ENCODE measurements at places on chromosomes 4 and X. TPM values are rescaled to one million over a fixed set of nuclear protein-coding genes. Genes with fewer than 3 reads are reported as not detected.

The PPEF2 gene
- total RNA-seq: not detected

The BEX4 gene
- 66.7 TPM for total RNA-seq

The CLGN gene
- total RNA-seq: 14.0 TPM

The NUDT10 gene
- 10.0 TPM for total RNA-seq

The ADAMTS3 gene
- 1.1 TPM for total RNA-seq

The RASL11B gene
- total RNA-seq: 0.54 TPM

The PDZD4 gene
- total RNA-seq: 24.4 TPM

The MAML3 gene
- 16.3 TPM for total RNA-seq

The FAM13A gene
- total RNA-seq: 41.1 TPM

The TCEAL2 gene
- total RNA-seq: 27.5 TPM

GRCh38 chr4:76342191-76342590, 35.7 kb downstream of the STBD1 start:
- H3K27ac ChIP-seq: no peak overlapping the region
- DNase-seq: no peak
- H3K27me3 ChIP-seq: no peaks in the 10 kb centered on the region
- H3K4me1 ChIP-seq: no peaks in the 10 kb centered on the region

GRCh38 chr4:6386091-6386490, 86.3 kb downstream of the PPP2R2C start:
- H3K27ac ChIP-seq: no peak overlapping the region
- no peak overlapping the region for H3K4me3 ChIP-seq
- H3K27me3 ChIP-seq: peaks cover 15% of the 10 kb centered on the region
- no peak for DNase-seq

GRCh38 chr4:38686682-38687081, 22.7 kb downstream of the KLF3 start:
- H3K4me3 ChIP-seq: no peak overlapping the region
- peak overlapping the region; percentile 75 for H3K27ac ChIP-seq
- DNase-seq: no peak

DNA sequence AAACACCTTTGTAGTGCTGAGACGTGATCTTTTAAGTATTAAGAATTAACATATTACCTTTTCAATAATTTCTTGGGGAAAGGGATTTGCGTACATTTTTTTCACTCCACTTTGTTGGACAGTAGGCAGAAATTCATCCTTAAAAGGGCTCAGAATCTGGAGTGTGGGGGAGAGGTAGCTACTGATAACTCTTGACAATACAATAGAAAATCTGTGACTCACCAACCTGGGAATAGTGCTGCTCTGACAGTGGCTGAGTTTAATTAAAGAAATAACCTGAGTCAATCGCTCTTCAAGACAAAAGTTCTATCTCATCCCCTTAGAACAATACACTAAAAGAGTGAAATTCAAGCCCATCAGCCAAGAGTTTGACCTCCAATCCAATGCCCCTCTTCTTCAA, 60.2 kb downstream of the SLC9A7 start:
- no peak overlapping the region for H3K27ac ChIP-seq
- H3K27me3 ChIP-seq: no peaks in the 10 kb centered on the region
- no peak overlapping the region for H3K4me3 ChIP-seq
- H3K36me3 ChIP-seq: no peaks in the 10 kb centered on the region
- H3K4me1 ChIP-seq: no peaks in the 10 kb centered on the region
- no peak for DNase-seq

DNA sequence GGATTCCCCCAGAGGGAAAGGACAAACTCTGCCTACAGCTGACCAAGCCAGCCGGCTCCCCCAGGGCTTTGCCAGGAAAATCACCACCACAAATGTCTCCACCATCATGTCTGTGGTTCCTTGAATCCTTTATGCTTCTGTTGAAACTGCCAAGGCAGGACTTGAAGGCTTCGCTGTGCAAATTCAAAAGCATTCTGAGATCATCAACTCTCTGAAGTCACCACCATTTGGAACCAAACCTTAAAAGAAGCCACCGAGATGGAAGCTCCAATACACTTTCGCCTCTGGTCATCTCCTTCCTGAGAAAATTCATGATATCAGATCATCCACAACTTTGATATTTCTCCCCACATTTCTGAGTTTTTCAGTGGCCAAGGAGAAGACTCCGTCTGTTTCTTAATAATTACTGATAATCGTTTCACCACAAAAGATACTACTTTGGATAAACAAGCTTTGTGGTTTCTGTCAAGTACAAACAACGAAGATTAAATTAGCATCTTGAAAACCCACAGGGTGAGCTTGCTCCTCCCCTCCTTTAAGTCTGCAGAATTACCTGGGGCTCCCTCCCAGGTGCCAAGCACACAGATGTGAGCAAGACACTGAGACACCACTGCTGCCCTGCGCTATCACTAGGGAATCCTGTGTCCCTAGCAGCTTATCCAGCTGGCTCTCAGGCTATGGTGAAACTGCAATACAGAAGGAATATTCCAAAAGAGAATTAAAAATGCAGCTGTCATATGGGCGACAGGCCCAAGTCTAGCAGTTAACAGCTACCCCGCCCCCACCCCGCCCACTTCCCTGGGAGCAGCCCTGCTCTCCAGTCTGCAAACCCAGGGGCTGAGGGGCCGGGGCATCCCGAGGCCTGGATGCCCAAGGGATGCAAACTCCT, 125.0 kb upstream of the TBL1X start:
- no peaks in the 10 kb centered on the region for H3K27me3 ChIP-seq
- no peaks in the 10 kb centered on the region for H3K4me1 ChIP-seq
- DNase-seq: peak; percentile 71
- H3K4me3 ChIP-seq: no peak overlapping the region

DNA sequence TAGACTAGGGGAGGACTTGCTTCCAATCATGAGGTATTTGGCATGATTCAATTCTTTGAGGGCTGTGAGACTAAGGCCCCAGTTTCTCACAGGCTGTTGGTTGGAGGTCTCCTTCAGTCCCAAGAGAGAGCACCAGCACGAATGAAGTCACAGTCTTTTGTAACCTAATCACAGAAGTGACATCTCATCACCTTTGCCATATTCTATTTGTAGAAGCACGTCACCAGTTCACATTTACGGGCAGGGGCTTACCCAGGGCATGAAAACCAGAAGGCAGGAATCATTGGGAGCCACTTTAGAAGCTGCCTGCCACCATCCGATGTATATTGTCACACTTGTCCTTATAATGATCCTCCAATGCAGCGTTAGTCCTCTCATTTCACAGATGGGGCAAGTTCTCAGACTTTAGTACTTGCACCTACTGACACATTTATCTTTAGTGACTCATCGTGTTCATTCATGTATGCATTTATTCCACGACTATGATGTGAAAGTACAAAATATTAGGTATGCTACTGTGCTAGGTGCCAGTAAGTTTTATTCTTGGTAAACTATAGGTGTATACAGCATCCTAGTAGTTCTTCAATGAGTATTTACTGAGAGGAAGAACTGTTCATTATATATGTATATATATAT, 163.8 kb upstream of the PGRMC2 start:
- no peak for DNase-seq
- peak overlapping the region; percentile 80 for H3K27ac ChIP-seq
- H3K36me3 ChIP-seq: no peaks in the 10 kb centered on the region
- no peak overlapping the region for H3K4me3 ChIP-seq
- peaks cover 50% of the 10 kb centered on the region for H3K4me1 ChIP-seq

GRCh38 chr4:125838924-125839323, 524.2 kb downstream of the FAT4 start:
- no peaks in the 10 kb centered on the region for H3K36me3 ChIP-seq
- H3K4me3 ChIP-seq: no peak overlapping the region
- H3K27me3 ChIP-seq: no peaks in the 10 kb centered on the region
- no peak for DNase-seq
- no peak overlapping the region for H3K27ac ChIP-seq

GRCh38 chr4:140756319-140757231, at the start of gene TBC1D9:
TBC1D9 (minus strand) TSS chr4:140756385; CDS start chr4:140756045, 340 bp downstream.
- peak; percentile 86 for DNase-seq
- H3K4me1 ChIP-seq: no peaks in the 10 kb centered on the region
- peak within 1 kb of the TSS; percentile 94 for H3K4me3 ChIP-seq
- no peaks in the 10 kb centered on the region for H3K27me3 ChIP-seq
- H3K27ac ChIP-seq: peak within 1 kb of the TSS; percentile 98

DNA sequence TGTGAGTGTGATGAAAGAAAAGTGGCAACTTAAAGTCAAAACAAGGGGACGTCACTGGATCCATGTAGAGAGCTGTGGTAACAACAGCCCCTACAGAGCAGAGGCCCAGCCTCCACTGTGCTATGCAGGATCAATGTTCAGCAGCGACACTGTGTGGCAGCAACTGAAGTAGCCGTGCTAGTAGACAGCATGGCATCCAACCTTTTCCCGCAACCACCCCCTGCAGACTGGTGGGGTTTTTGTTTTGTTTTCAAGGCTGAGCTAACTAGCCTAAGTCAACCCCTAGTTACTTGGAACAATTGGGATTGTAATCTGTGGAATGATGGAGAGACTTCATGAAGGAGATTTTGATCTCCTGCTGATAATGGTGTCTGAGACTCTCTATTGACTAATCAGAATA, 44.4 kb upstream of the PPARGC1A start:
- H3K36me3 ChIP-seq: no peaks in the 10 kb centered on the region
- DNase-seq: no peak
- H3K27me3 ChIP-seq: no peaks in the 10 kb centered on the region

GRCh38 chrX:32530802-32531403, 680.4 kb downstream of the DMD start:
- DNase-seq: no peak
- no peak overlapping the region for H3K27ac ChIP-seq
- H3K27me3 ChIP-seq: no peaks in the 10 kb centered on the region
- H3K36me3 ChIP-seq: no peaks in the 10 kb centered on the region
- no peaks in the 10 kb centered on the region for H3K4me1 ChIP-seq
- H3K4me3 ChIP-seq: peak overlapping the region; percentile 30

- no peak overlapping the region for H3K27ac ChIP-seq
- H3K36me3 ChIP-seq: no peaks in the 10 kb centered on the region
- no peak overlapping the region for H3K4me3 ChIP-seq
- H3K27me3 ChIP-seq: no peaks in the 10 kb centered on the region
- H3K4me1 ChIP-seq: no peaks in the 10 kb centered on the region
These were observed 39.4 kb downstream of the PPM1K start for GRCh38 chr4:88244816-88245579.

- no peaks in the 10 kb centered on the region for H3K4me1 ChIP-seq
- DNase-seq: no peak
- H3K27ac ChIP-seq: no peak overlapping the region
- H3K4me3 ChIP-seq: no peak overlapping the region
- H3K36me3 ChIP-seq: no peaks in the 10 kb centered on the region
These were observed 242.9 kb upstream of the NEIL3 start for GRCh38 chr4:177066746-177067145.

GRCh38 chrX:14412686-14413085, 116.7 kb upstream of the GLRA2 start:
- no peak overlapping the region for H3K4me3 ChIP-seq
- H3K4me1 ChIP-seq: no peaks in the 10 kb centered on the region
- no peaks in the 10 kb centered on the region for H3K36me3 ChIP-seq
- H3K27ac ChIP-seq: no peak overlapping the region
- H3K27me3 ChIP-seq: no peaks in the 10 kb centered on the region

- no peak for DNase-seq
- H3K4me1 ChIP-seq: no peaks in the 10 kb centered on the region
- no peaks in the 10 kb centered on the region for H3K36me3 ChIP-seq
- no peak overlapping the region for H3K4me3 ChIP-seq
- H3K27ac ChIP-seq: no peak overlapping the region
These were observed 36.9 kb downstream of the COQ2 start for GRCh38 chr4:83247415-83248357.

DNA sequence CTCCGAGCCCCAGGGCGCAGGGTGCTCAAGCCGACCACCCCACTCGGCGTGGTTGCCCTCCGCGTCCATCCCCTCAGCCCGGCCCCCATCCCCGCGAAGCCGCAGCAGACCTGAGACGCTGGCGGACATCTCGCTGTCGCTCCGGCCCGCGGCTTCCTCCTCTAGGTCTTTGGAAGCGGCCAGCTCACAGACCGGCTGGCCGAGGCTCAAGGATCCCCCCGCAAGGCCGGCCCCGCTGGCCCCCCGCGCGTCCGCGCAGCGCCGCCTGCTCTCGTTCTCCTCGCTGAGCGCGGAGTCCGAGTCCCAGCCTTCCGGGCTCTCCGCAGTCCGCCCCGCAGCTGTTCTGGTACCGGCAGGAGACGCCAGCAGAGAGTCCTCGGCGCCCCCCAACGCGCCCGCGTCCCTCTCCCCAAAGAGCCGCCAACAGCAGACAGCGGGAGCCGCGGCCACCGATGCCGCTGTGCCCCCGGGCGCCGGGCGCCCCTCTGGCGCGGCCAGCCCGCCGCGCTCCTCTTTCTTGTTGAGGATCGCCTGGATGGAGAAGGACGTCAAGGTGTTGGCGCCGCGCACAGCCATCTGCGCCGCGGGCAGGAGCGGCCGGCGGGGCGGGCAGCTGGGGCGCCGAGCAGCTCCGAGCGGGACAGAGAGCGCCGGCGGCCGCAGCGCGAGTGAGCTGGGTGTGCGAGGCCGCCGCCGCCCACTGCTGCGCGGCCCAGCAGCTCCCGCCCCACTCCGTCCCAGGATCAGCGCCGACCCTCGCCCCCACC, at the start of gene NKX3-2:
Gene NKX3-2 (minus strand): TSS at position 670 of the 767 bp plus-strand sequence. CDS start 94 bp downstream, at position 576.
- no peaks in the 10 kb centered on the region for H3K4me1 ChIP-seq
- H3K4me3 ChIP-seq: peak within 1 kb of the TSS; percentile 76
- peaks cover 28% of the 10 kb centered on the region for H3K27me3 ChIP-seq
- peak within 1 kb of the TSS; percentile 96 for H3K27ac ChIP-seq
- no peaks in the 10 kb centered on the region for H3K36me3 ChIP-seq
- peak; percentile 78 for DNase-seq

- H3K27ac ChIP-seq: no peak overlapping the region
- H3K36me3 ChIP-seq: no peaks in the 10 kb centered on the region
- H3K27me3 ChIP-seq: no peaks in the 10 kb centered on the region
- no peak overlapping the region for H3K4me3 ChIP-seq
- no peak for DNase-seq
- H3K4me1 ChIP-seq: no peaks in the 10 kb centered on the region
These were observed 222.2 kb downstream of the MID1 start for GRCh38 chrX:10398215-10398614.

GRCh38 chrX:73615022-73615421, 52.0 kb downstream of the CHIC1 start:
- H3K27me3 ChIP-seq: no peaks in the 10 kb centered on the region
- H3K4me1 ChIP-seq: no peaks in the 10 kb centered on the region

DNA sequence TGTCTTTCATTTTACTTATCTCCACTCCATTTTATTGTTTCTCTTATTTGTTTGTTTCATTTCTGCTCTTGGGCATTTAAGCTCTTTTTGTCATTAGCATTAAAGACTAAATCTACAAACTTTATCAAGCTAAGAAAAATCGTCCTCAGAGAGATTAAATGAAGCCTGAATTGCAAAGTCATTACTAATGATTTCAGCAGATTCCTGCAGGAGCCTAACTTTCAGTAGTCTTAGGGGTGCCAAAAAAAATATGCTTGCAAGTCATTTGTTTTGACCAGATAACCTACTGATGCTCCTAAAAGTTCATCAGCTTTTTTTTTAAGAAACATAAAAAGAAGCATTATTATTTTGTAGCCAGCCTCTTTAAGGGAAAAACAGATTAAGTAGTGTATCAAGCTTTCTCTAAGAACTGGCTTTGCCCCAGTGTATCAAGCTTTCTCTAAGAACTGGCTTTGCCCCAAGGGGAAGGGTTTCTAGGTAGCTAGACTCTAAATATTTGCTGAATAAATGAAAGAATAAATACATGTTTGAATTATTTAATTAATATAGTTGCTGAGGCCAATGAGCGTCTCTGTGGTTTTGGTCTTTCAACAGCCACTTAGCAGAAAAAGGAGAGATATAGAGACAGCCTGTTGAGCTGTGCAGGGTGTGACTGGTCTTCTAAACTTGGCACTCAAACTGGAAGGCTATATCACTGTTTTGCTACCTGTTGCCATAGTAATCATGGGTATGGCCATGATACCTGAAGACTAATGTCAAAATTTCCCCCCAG, 174.2 kb downstream of the BTC start:
- H3K36me3 ChIP-seq: no peaks in the 10 kb centered on the region
- no peak overlapping the region for H3K27ac ChIP-seq
- DNase-seq: no peak
- H3K4me3 ChIP-seq: no peak overlapping the region
- H3K4me1 ChIP-seq: peaks cover 9% of the 10 kb centered on the region
